Frontal cortex (tissue), 4 donors: ENCODE measurements at places on chromosomes 6 and 20. TPM values are rescaled to one million over a fixed set of nuclear protein-coding genes. Genes with fewer than 3 reads are reported as not detected.

TTBK1 gene
- total RNA-seq, result 9.8 TPM

PTCHD4 gene
- total RNA-seq, result 28.1 TPM

GRCh38 chr6:1708122-1708521 lies 98.4 kb downstream of the FOXC1 start:
- DNase-seq, result no peak

GRCh38 chr20:50226093-50226974 lies 35.7 kb downstream of the CEBPB start:
- no peak for DNase-seq

- DNase-seq, result no peak
Measured at GRCh38 chr6:43541774-43542471, 25.0 kb downstream of the POLR1C start.

DNA sequence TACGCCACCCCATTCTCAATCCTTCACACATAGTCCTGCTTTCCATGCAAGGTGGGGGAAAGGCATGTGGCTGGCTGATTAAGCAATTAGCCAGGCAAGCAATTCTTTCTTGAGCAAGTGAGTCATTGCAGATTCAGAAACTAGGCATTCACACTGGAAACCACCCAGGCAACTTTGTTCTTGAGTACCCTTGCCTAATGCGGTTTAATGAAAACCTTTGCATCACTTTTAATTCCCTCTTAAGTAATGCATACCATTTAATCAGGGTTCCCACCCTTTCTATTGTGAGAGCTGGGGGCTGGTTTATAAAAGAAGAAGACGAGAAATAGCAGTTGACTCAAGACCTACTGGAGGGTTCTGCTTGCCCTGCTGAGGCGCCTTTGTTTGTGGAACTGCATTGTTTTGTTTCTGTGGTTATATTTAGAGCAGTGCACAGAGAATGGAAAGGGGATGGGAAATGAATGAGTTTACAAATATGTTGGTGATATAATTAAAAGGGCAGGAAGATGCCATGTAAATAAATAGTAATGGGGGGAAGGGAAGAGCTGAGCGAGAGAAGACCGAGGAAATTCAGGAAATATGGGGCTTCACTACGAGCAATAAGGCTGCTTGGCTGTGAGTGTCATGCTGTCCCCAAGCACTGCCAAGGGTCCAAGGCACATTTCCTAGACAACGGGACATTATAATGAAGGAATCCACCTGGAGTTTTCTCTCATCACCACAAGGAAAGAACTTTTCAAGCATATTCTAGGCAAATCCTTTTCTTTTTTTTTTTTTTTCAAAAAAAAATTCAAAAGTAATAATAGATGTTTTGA lies 48.8 kb upstream of the TSHZ2 start:
- no peak for DNase-seq

DNA sequence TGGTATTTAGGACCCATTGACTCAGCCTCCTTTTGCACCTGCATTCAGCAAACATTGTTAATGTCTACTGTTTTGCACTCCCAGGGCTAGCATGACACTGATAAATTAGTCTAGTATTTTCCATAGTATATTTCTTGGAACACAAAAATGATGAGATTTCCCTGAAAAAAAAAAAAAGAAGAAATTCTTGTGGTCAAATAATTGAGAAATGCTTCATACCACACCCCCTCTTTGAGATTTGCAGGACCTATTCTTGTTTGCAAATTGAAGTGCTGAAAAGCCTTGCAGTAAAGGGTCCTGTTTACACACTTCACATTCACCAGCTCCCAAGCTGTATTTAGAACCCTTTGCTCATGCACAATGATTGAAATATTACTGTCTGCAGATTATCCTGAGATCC lies 36.3 kb upstream of the CLIC5 start:
- DNase-seq, result no peak

GRCh38 chr6:64622944-64623343 lies 987.3 kb downstream of the PHF3 start:
- DNase-seq, result no peak

GRCh38 chr20:38355161-38356012 lies 9.1 kb downstream of the LBP start:
- peak; percentile 34 for DNase-seq

DNA sequence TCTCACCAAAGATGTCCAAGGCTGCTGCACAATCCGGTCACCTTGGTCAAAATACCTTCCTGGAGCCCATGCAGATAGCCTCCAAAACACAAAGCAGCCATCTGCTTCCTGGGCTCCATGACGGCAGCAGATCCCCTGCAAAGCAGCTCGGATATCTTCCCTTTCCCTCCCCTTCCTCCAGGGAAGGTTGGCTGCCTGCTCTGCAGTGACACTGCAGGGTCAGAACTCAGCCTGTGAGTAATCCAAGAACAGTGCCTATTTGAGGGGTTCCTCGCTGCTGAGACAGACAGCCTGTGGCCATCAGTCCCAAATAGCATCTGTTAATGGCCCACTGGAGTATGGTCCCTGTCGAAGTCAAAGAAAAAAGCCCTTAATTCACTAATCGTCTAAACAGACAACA lies 270.8 kb downstream of the PREX1 start:
- DNase-seq, result no peak

DNA sequence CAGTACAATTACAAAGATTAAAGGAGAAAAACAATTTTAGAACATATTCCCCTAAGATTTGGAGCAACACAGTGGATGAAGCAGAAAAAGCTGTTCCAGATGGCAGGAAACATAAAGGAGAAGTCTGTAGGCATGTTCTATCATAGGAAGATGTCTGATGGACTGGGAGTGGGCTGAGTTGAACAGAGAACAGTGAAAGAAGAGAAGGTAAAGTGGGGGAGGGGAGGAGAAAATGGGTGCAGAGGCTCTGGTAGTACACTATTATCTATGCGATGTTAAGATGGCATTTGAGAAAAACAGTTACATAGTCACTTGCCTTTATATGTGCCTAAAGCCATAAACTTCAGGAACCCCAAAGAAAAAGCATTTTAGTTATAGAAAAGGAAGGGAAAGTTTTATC lies 4.2 kb upstream of the PHIP start:
- DNase-seq, result no peak

DNA sequence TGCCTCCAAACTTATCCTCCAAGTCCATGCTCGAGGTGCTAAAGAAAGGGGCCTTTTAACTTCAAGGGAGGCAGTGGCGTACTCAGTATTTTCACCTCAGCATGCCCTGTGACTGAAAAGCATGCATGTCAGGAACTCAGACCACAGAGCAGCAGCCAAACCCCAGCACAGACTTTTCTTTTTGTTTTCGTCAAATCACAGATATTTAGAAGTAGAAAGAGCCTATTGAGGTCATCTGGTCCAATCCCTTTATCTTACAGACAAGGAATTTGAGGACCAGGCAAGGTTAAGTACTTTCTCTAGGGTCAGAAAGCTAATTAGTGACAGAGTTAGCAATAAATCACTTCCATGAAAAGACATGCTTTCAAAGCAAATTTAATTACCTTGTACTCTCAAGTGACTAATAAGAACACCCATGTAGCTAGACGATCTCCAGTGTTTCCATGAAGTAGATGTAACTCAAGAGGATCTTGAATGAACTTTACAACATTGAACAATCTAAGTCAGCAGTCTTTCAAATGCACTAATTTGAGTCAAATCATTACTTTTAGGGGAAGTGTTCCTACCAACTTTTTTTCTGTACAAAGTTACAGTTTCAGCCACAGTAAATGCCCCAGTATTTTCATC lies 35.9 kb downstream of the MOXD1 start:
- DNase-seq, result no peak

DNA sequence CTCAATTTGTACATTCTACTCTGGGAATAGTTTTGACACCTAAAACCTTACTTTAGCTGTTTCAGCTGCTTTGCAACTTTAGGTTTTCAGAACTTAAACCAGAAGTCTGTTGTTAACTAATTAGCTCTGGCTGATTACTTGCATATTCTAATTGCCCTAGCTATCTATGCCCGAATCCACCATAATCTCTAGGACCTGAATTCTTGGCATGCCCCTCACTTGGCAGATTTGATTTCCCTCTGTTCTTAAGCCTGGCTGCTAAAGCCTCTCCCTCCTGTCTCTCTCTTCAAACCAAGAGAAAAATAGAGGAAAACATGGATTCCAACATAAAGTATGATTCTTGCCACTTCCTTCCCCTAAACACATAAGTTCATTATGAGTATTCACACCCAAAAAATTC lies 35.0 kb upstream of the LIN28B start:
- DNase-seq, result no peak

DNA sequence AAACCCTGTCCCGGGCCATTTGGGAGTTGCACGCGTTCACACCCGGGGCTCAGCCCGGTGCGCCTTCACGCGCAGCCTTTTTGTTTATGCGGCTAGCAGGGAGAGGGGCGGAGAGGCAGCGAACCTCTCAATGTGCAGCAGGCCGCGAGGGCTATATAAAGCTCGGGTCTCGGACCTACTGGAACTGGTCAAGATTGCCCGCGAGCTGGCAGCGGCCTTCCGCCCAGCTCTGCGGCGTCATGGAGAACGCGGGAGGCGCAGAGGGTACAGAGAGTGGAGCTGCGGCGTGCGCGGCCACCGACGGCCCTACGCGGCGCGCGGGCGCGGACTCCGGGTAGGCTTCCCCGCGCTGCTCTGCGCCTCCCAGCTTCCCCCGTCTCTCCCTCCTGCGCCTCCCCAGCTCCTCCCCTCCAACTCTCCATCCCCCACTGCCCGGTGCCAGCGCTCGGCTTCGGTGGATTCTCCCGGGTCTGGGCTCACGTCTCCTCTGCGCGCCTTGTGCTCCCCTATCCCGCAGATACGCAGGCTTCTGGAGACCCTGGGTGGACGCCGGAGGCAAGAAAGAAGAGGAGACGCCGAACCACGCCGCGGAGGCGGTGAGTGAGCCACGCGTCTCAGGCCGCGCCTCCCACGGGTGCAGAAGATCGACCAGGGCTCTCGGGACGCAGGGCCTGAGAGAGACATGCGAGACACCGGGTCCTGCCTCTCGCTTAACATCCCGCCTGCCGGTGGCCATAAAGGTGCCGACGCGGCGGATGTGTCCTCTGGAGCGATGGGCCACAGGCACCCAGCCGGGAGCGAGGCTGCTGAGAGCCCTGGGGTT lies at the start of gene RIPPLY2:
TSS of gene RIPPLY2 (plus strand) at position 183 of the 823 bp plus-strand sequence. CDS start at position 240, 57 bp downstream.
- peak; percentile 46 for DNase-seq

GRCh38 chr6:117907601-117908245 lies 659 bp downstream of the SLC35F1 start:
- peak; percentile 19 for DNase-seq

GRCh38 chr6:117328500-117328899 lies 63.1 kb downstream of the VGLL2 start:
- DNase-seq, result no peak
